ENCODE measurements at places on chromosomes 6 and 20. TPM values are rescaled to one million over a fixed set of nuclear protein-coding genes. Genes with fewer than 3 reads are reported as not detected.

The SLC13A3 gene
- 1.1 TPM for polyA plus RNA-seq

GRCh38 chr6:81480139-81480538, 272.3 kb downstream of the TENT5A start:
- H3K4me1 ChIP-seq, result no peaks in the 10 kb centered on the region
- no peak for DNase-seq
- no peaks in the 10 kb centered on the region for H3K27me3 ChIP-seq

- H3K27me3 ChIP-seq, result no peaks in the 10 kb centered on the region
- H3K36me3 ChIP-seq, result no peaks in the 10 kb centered on the region
- no peaks in the 10 kb centered on the region for H3K4me1 ChIP-seq
- no peak overlapping the region for H3K4me3 ChIP-seq
- DNase-seq, result no peak
Observed at GRCh38 chr6:112372226-112372806, 25.2 kb downstream of the RFPL4B start.

The TSPYL4 gene
- 7.3 TPM for polyA plus RNA-seq

The PRSS16 gene
- 11.0 TPM for polyA plus RNA-seq

The UNC5CL gene
- polyA plus RNA-seq, result 4.0 TPM

The TGM3 gene
- 0.41 TPM for polyA plus RNA-seq

- H3K27me3 ChIP-seq, result no peaks in the 10 kb centered on the region
- no peak for DNase-seq
- no peak overlapping the region for H3K4me3 ChIP-seq
- H3K36me3 ChIP-seq, result no peaks in the 10 kb centered on the region
Observed at GRCh38 chr6:160400446-160400845, 52.3 kb downstream of the SLC22A3 start.

The OXT gene
- not detected for polyA plus RNA-seq

DNA sequence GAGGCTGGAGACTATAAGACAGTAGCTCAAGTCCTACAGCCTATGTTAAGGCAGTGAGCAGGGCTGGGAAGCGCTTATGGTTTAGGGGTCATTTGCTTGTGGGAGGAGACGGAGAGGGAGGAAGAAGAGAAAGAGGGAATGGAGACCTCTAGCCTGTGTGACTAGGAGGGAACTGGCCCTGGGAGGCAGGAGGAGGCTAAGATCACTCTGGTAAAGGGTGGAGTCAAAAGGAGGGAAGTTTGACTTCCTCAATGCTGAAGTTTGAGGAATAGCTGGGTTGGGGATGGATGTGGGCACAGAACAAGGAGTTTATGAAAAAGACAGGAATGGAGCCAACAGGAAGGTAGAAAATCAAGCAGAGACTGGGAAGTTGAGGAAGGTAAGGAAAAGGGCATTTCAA, 6.4 kb upstream of the BACH2 start:
- H3K27me3 ChIP-seq, result peaks cover 5% of the 10 kb centered on the region
- no peak for DNase-seq
- H3K4me3 ChIP-seq, result no peak overlapping the region

GRCh38 chr20:45462711-45463509, 6.6 kb upstream of the WFDC2 start:
- no peak overlapping the region for H3K4me3 ChIP-seq
- H3K36me3 ChIP-seq, result no peaks in the 10 kb centered on the region
- no peak for DNase-seq
- H3K27ac ChIP-seq, result no peak overlapping the region

DNA sequence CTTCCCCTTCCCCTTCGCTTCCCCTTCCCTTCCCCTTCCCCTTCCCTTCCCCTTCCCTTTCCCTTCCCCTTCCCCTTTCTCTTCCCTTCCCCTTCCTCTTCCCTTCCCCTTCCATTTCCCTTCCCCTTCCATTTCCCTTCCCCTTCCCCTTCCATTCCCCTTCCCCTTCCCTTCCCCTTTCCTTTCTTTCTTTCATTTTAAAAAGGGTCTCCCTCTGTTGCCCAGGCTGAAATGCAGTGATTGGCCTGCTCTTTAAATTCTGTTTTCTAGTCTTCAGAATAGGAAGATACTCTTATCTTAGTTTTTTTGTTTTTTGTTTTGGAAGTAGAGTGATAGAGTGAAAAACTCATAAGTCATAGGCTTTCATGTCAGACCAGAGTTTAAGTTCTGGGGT, 85.2 kb downstream of the ANKS1A start:
- H3K27ac ChIP-seq, result no peak overlapping the region
- no peaks in the 10 kb centered on the region for H3K27me3 ChIP-seq
- H3K36me3 ChIP-seq, result peaks cover 4% of the 10 kb centered on the region
- no peaks in the 10 kb centered on the region for H3K4me1 ChIP-seq
- no peak overlapping the region for H3K4me3 ChIP-seq

DNA sequence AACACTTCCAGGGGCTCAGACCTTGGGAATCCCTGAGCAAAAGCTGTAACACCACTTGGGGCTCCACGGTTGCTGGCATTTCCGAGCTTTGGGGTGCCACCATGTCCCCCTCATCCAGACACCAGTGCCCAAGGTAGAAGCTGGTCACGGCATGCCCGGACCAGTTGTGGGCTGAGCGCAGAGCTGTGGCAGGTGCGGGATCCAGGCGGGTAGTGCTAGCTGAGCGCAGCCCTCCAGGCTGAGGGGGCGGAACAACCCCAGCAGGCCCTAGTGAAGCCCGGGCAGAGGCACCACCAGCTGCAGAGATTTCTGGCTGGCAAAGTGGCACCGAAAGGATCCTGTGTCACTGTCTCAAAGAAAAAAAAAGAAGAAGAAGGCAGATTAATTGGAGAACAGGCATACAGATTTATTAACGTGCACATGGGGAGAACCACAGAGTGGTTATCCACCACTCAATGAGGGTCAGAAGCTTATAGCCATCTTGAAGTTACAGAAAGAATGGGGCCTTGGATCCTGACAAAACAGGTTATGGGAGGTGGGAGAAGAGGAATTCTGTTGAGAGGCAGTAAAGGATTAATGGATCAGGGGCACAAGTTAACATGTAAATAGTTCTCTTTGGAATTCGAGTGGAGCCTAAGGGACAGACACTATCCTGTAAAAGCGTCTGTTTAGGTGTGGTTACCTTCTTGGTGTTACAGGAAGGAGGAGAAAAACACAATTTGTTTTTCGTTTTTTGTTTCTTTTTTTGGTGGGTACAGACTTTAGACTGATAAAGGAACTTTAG, 107.5 kb downstream of the CD24 start:
- no peak overlapping the region for H3K4me3 ChIP-seq
- H3K4me1 ChIP-seq, result no peaks in the 10 kb centered on the region
- DNase-seq, result no peak
- no peaks in the 10 kb centered on the region for H3K36me3 ChIP-seq
- no peaks in the 10 kb centered on the region for H3K27me3 ChIP-seq

DNA sequence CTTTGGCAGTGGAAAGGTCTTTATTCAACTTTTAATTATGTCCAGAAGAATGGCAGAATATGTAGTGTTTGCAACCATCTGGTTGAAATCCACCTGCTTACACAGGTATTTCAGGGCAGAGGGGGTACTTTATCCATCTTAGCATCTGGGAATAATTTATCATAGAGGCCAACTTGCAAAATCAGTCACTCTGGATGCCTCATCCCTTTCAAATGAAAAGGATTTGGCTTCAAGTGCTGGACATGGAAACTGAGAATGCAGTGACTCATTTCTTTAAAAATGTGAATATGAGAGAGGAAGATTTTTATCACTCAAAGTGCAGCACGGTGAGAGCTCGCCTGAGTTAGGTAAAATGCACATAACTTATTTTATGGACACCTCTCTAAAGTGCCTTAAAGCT, 758.3 kb downstream of the KIF16B start:
- no peaks in the 10 kb centered on the region for H3K27me3 ChIP-seq
- no peak overlapping the region for H3K4me3 ChIP-seq
- H3K27ac ChIP-seq, result no peak overlapping the region

The KCNS1 gene
- polyA plus RNA-seq, result 0.45 TPM

The UBE2J1 gene
- 24.3 TPM for polyA plus RNA-seq

- no peak overlapping the region for H3K27ac ChIP-seq
- DNase-seq, result no peak
- H3K36me3 ChIP-seq, result no peaks in the 10 kb centered on the region
- H3K4me1 ChIP-seq, result no peaks in the 10 kb centered on the region
- H3K4me3 ChIP-seq, result no peak overlapping the region
- H3K27me3 ChIP-seq, result no peaks in the 10 kb centered on the region
Observed at GRCh38 chr6:155523821-155524651, 68.4 kb upstream of the NOX3 start.

DNA sequence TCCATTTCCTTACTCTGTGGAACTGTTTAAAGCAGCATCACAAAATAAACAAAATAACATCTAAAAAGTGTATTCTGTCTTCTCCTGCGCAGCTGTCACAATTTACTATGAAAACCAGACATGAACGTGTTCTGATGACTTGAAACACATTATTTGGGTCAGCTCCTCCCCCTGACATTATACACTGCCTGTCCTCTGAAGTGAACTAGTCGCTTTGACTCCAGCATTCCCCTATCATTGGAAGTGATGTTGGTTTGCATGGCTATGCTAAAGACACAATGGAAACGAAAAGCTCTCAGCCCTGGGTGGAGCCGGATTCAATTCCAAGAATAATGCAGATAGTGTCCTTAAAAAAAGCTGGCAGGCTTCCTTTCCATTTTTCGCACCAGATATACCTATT, 125.9 kb downstream of the FYN start:
- no peak overlapping the region for H3K4me3 ChIP-seq
- H3K27me3 ChIP-seq, result no peaks in the 10 kb centered on the region
- peaks cover 25% of the 10 kb centered on the region for H3K4me1 ChIP-seq
- H3K27ac ChIP-seq, result no peak overlapping the region

DNA sequence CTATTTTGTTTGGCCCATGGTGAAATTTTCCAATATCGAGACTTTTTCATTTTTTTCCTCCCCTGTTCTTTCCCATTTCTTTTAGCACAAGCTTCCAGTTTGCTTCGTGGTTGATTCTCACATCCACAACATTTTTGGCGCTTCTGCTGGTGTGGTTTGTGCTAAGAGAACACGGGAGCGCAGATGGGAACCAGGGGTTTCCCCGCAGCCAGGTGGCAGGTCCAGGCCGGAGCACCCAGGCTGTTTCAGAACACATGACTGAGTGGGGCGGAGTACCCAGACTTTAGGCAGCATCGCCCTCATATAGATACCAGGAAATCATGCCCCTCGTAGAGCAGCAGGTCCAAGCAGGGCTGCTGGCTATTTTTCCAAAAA, 58.0 kb downstream of the SYTL3 start:
- H3K27ac ChIP-seq, result peak overlapping the region; percentile 76
- peaks cover 47% of the 10 kb centered on the region for H3K4me1 ChIP-seq
- H3K27me3 ChIP-seq, result no peaks in the 10 kb centered on the region
- DNase-seq, result peak; percentile 17
- H3K4me3 ChIP-seq, result no peak overlapping the region

GRCh38 chr6:159395609-159396008, 226.4 kb downstream of the FNDC1 start:
- no peaks in the 10 kb centered on the region for H3K27me3 ChIP-seq
- no peaks in the 10 kb centered on the region for H3K36me3 ChIP-seq
- peaks cover under 1% of the 10 kb centered on the region for H3K4me1 ChIP-seq
- no peak overlapping the region for H3K27ac ChIP-seq
- DNase-seq, result no peak

The SYNCRIP gene
- 55.1 TPM for polyA plus RNA-seq

DNA sequence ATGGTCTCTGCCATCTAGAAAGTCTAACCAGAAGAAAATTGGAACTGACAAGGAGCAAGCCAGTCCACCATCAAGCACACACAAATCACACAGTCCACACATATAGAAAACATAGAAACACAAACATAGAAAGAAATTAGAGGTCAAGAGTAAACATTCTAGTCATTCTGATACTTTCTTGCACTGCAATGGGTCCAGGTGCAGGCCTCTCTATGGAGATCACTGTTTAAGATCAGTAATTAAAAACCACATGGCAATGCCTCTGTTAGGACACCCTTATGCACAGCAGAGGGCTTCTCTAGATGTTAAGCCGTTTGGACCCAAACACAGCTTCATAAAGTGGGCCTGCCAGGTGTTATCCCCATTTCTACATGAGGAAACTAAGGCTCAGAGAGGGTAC, 42.8 kb upstream of the SLC22A23 start:
- no peak overlapping the region for H3K4me3 ChIP-seq
- H3K27ac ChIP-seq, result no peak overlapping the region
- H3K4me1 ChIP-seq, result no peaks in the 10 kb centered on the region

DNA sequence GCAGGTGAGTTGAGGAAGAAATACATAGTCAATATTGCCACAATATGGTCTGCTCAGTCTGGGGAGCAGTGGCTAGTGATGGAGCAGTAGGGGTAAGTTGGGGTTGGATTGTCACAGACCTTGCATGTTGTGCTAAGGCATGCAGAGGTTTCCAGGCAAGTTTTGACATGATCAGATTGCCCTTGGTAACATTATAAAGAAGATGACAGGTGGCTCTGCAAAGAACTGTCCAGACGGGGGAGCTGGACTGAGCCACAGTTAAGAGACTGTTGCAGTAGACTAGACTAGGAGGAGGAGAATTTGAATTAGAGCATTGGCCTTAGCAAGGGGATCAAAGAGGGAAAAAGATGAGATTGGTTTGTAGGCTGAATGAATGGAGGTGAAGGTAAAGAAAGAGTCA, 23.4 kb downstream of the ATRN start:
- H3K27me3 ChIP-seq, result no peaks in the 10 kb centered on the region
- no peak overlapping the region for H3K4me3 ChIP-seq
- DNase-seq, result no peak
- H3K4me1 ChIP-seq, result no peaks in the 10 kb centered on the region
- H3K27ac ChIP-seq, result no peak overlapping the region

DNA sequence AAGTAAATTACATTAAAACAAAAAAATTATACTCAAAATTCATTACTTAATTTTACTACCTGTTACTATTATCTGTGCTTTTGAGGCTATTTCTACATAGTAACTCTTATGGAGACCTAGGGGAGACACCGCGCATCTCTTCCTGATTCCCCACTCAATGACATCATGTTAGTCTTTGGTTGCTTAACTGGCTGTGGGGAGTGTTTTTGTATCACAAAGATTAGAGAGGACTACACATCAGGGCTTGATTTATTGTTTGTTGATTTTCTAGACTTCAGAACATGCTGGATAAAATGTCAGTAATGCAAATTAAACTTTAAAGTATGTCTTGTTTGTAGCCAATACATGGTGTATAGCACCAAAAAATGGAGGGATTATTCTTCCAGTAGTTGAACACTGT, 26.0 kb downstream of the SLC2A10 start:
- no peaks in the 10 kb centered on the region for H3K27me3 ChIP-seq
- no peaks in the 10 kb centered on the region for H3K4me1 ChIP-seq
- no peak overlapping the region for H3K4me3 ChIP-seq
- DNase-seq, result no peak

The DYNLT2 gene
- polyA plus RNA-seq, result 0.69 TPM

GRCh38 chr6:98724537-98724936, 109.8 kb upstream of the POU3F2 start:
- no peak for DNase-seq
- H3K27ac ChIP-seq, result no peak overlapping the region
- no peak overlapping the region for H3K4me3 ChIP-seq
- H3K36me3 ChIP-seq, result no peaks in the 10 kb centered on the region

DNA sequence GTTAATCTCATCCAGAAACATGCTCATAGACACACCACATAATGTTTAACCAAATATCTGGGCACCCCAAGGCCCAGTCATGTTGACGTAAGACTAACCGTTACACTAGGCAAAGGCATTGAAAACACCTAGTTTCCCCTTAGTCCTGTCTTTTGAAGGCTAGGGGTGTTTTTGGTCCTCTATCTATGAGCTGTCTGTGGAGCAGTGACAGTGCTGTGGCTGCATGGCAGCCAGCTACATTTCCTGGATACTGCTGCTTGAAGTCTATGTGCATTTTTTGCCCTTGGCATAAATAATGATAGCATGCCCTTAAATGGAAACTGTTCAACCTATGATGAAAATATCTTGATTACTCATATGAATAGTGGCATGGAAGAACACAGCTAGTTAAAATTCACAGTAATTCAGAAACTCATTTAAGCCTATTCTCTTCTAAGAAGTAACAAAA, 18.6 kb downstream of the FARS2 start:
- no peaks in the 10 kb centered on the region for H3K36me3 ChIP-seq
- DNase-seq, result no peak
- no peaks in the 10 kb centered on the region for H3K27me3 ChIP-seq
- H3K27ac ChIP-seq, result no peak overlapping the region
- H3K4me1 ChIP-seq, result no peaks in the 10 kb centered on the region
